ENCODE measurements at places on chromosomes 2 and 18. TPM values are rescaled to one million over a fixed set of nuclear protein-coding genes. Genes with fewer than 3 reads are reported as not detected.

Gene TRIP12
- total RNA-seq = 213 TPM

Gene IL1R2
- 1.7 TPM for total RNA-seq

Gene ABHD1
- not detected for total RNA-seq

Gene COL5A2
- total RNA-seq = 785 TPM

Gene DCC
- not detected for total RNA-seq

Gene CCDC148
- total RNA-seq = 0.28 TPM

Gene FHL2
- total RNA-seq = 152 TPM

Gene ALPI
- total RNA-seq = not detected

Gene PLEKHB2
- 60.0 TPM for total RNA-seq

Gene MC2R
- total RNA-seq = not detected

Gene CNDP1
- not detected for total RNA-seq

Gene CXCR4
- total RNA-seq = 0.92 TPM

Gene TMEM87B
- total RNA-seq = 27.4 TPM

Gene CHMP1B
- 63.9 TPM for total RNA-seq

Gene ELOA2
- not detected for total RNA-seq

Gene IL1A
- total RNA-seq = 2.3 TPM

Gene ARHGEF4
- 4.8 TPM for total RNA-seq

Gene C2orf72
- under 0.01 TPM for total RNA-seq

Gene CAPN14
- total RNA-seq = under 0.01 TPM

Gene DNPEP
- 106 TPM for total RNA-seq

Gene RAB27B
- 30.2 TPM for total RNA-seq

Gene DES
- total RNA-seq = 3.7 TPM

Gene CCDC102B
- 45.7 TPM for total RNA-seq
